ENCODE measurements at places on chromosomes 5 and 9. TPM values are rescaled to one million over a fixed set of nuclear protein-coding genes. Genes with fewer than 3 reads are reported as not detected.

The LHX3 gene
- total RNA-seq = not detected

The CTSV gene
- 9.9 TPM for total RNA-seq

The COL23A1 gene
- 0.44 TPM for total RNA-seq

DNA sequence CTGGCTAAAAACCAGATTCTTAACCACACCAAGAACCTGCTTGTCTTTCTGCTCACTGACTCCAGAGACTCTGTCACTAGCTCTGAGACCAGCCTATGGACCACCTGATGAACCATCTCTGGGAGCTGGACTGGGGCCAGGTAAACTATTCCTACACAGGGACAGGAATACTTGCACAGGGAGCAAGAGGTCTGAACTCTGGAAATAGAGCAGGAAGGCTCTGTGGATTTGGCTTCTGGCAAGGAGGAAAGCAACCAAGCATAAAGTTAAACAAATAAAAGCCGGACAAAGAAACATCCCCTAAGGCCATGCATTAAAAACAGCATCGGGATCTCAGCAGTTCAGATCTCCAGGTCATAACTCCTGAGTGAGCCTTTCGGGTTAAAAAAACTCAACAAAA lies 5.6 kb upstream of the SPARC start:
- no peaks in the 10 kb centered on the region for H3K4me1 ChIP-seq
- H3K27ac ChIP-seq = no peak overlapping the region
- H3K27me3 ChIP-seq = no peaks in the 10 kb centered on the region
- H3K36me3 ChIP-seq = no peaks in the 10 kb centered on the region

DNA sequence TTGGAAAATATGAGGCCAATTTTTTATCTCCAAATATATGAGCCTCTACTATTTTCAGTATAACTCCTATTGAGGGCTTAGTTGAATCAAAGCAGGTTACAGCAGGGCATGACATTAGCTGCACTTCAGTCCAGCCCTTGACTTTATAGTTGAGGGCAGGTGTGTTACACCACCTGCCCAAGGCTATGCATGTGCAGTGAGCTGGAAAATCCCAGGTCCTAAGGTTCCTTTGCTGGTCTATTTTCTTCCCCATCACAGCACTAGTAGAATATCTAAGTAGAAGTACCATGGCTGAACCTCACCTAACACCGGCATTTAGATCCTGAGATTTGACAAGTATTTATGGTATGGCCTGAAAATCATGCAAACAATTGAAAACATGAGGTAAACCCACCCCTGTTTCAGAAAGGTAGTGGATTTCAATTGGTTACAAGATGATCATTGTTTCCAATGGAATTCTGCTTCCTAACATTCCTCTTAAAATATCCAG lies 201.1 kb downstream of the SEMA5A start:
- DNase-seq = no peak
- H3K27me3 ChIP-seq = no peaks in the 10 kb centered on the region
- H3K36me3 ChIP-seq = no peaks in the 10 kb centered on the region

- DNase-seq = no peak
- no peaks in the 10 kb centered on the region for H3K27me3 ChIP-seq
- H3K4me1 ChIP-seq = no peaks in the 10 kb centered on the region
- no peak overlapping the region for H3K4me3 ChIP-seq
- H3K27ac ChIP-seq = no peak overlapping the region
- no peaks in the 10 kb centered on the region for H3K36me3 ChIP-seq
Observed at GRCh38 chr9:31908891-31909480, 475.5 kb upstream of the ACO1 start.

DNA sequence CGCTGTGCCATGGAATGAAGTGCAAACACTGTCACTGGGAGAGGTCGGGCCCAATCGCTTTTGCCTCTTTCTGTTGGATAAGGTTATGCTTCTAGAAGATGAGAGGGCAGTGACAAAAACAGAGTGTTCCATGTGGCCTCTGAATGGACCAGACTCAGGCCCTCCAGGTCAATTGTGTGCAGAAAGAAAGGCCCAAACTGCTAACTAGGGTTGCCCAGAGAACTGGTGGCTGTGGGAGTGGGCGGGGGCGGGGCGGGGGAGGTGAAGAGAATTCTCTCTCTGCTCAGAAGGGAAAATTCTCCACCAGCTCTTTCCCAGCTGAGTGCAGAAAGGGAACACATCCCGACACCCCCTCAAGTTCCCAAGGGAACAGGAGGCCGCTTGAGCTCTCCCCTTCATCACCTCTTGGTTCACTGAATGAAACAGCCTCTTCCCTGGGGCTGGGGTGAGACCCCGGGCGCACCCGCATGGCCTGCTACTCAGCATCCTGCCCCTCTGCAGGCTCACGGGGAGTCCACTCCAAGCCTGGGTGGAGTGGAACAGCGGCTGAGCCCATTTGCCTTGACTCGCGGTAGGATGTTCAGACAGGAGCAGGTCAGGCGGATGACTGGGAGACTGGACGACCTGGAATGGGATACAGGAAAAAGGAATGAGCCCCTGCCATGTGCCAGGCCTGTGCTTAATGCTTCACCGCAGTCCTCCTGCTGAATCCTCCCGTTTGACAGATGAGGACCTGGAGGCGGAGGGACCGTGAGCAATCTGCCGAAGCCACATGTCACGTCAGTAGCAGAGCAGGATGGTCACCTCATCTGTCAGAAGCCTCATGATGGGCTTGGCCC lies 93.8 kb upstream of the FANCC start:
- no peaks in the 10 kb centered on the region for H3K4me1 ChIP-seq
- no peak overlapping the region for H3K27ac ChIP-seq
- H3K4me3 ChIP-seq = no peak overlapping the region
- H3K27me3 ChIP-seq = no peaks in the 10 kb centered on the region

- H3K36me3 ChIP-seq = no peaks in the 10 kb centered on the region
- H3K27ac ChIP-seq = no peak overlapping the region
- H3K4me1 ChIP-seq = no peaks in the 10 kb centered on the region
- no peak for DNase-seq
Observed at GRCh38 chr9:89743573-89744254, 138.9 kb downstream of the GADD45G start.

DNA sequence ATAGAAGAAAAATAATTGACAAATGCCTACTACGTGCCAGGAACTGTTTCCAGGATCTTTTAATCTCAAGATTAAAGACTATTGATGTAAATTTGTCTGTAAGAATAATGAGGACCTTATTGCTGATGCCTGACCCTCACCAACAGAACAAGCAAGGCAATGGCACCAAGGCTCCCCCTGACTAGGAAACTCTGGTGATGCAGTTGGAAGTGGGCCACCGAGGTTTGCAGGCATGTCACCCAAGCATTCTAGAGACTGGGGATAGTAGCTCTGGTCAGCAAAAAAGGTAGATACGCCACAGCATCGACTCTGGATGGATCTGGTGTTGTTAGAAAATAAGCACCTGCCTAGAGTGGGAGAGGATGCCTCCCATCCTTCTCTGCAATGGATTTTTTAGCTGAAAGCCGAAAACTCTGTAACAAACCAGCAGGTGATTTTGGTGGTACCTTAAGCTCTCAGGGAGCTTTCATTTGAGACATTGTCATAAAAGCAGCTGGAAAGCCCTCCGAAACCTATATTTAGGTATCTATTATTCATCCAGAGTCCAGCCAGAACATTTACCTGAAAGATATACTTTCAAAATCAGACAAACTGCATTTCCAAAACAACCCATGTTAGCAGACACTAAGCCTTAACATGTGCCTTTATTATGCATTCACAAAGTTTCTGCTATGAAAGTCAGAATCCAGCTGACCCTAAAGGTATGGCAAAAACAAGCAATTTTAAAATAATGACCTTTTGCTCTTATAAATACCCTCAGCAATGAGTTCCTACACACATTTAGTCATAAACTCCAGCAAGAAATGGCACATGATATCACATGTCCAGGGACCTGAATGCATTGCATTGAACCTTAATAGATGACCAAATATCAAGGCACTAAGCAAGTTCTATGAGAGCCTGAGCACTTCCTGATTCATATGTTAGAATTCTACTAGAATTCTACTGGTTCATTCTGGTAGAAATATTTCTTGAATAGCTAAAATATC lies 308.4 kb downstream of the PDE4D start:
- no peak for DNase-seq
- H3K4me1 ChIP-seq = no peaks in the 10 kb centered on the region
- H3K36me3 ChIP-seq = no peaks in the 10 kb centered on the region
- H3K27me3 ChIP-seq = no peaks in the 10 kb centered on the region

DNA sequence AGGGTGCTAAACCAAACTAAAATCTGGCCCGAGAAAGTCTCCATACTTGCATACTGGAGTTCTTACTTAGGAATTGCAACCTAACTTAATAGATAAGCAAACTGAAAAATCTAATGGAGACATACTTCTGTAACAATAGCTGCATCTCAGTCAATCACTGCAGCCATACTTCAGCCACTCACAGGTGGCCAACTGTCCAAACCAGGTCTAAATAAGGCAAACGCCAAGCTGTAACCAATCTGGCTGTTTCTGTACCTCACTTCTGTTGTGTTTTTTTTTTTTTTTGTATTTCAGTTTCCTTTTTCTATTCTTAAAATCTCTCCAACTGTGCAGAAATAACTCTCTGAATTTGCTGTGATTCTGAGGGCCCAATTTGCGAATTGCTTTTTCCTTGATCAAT lies 4.4 kb upstream of the NDUFB6 start:
- no peaks in the 10 kb centered on the region for H3K36me3 ChIP-seq
- no peak overlapping the region for H3K4me3 ChIP-seq
- no peaks in the 10 kb centered on the region for H3K27me3 ChIP-seq
- H3K27ac ChIP-seq = no peak overlapping the region
- DNase-seq = no peak

- no peak for DNase-seq
- H3K27ac ChIP-seq = no peak overlapping the region
- H3K27me3 ChIP-seq = no peaks in the 10 kb centered on the region
- no peaks in the 10 kb centered on the region for H3K4me1 ChIP-seq
- no peak overlapping the region for H3K4me3 ChIP-seq
Observed at GRCh38 chr9:15115041-15115440, 192.0 kb downstream of the TTC39B start.

The ANKRD31 gene
- 0.19 TPM for total RNA-seq

The OR13C2 gene
- total RNA-seq = not detected

The PPP2R2B gene
- total RNA-seq = 0.70 TPM

- H3K27me3 ChIP-seq = no peaks in the 10 kb centered on the region
- no peak overlapping the region for H3K4me3 ChIP-seq
- no peaks in the 10 kb centered on the region for H3K36me3 ChIP-seq
- no peaks in the 10 kb centered on the region for H3K4me1 ChIP-seq
- H3K27ac ChIP-seq = no peak overlapping the region
- no peak for DNase-seq
Observed at GRCh38 chr5:142339781-142340180, 15.0 kb upstream of the SPRY4 start.

- no peak for DNase-seq
- no peaks in the 10 kb centered on the region for H3K4me1 ChIP-seq
- H3K36me3 ChIP-seq = no peaks in the 10 kb centered on the region
- H3K27ac ChIP-seq = no peak overlapping the region
- no peaks in the 10 kb centered on the region for H3K27me3 ChIP-seq
Observed at GRCh38 chr9:91391412-91391811, 29.7 kb upstream of the AUH start.

The BTNL9 gene
- 2.9 TPM for total RNA-seq

The SLC36A3 gene
- total RNA-seq = not detected

- H3K4me1 ChIP-seq = peaks cover 5% of the 10 kb centered on the region
- H3K36me3 ChIP-seq = peaks cover 41% of the 10 kb centered on the region
- no peaks in the 10 kb centered on the region for H3K27me3 ChIP-seq
- no peak overlapping the region for H3K4me3 ChIP-seq
- H3K27ac ChIP-seq = no peak overlapping the region
- DNase-seq = no peak
Observed at GRCh38 chr9:98846879-98847278, 39.4 kb downstream of the GALNT12 start.

DNA sequence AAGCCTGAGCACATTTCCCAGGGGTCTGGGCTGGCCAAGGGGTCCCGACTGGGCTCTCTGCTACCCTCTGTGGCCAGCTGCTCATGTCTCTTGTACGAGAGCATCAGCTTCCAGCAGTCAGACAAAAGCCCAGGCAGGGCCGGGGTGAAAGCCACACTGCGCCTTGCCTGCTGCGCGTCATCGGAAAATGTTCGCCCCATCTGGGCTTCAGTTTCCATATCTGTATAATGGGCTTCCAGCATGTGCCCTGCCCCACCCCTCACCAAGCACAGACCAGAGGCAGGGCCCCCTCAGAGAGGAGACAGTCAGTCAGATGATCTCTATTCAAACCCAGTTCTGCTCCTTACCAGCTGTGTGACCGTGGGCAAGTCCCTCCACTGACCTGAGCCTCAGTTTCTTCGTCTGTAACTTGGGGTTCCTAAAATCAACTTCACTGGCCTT lies 8.0 kb upstream of the GRHPR start:
- no peaks in the 10 kb centered on the region for H3K27me3 ChIP-seq
- H3K4me3 ChIP-seq = no peak overlapping the region
- DNase-seq = no peak
- H3K36me3 ChIP-seq = no peaks in the 10 kb centered on the region
- H3K4me1 ChIP-seq = peaks cover 15% of the 10 kb centered on the region

The KLHL9 gene
- total RNA-seq = 6.6 TPM

DNA sequence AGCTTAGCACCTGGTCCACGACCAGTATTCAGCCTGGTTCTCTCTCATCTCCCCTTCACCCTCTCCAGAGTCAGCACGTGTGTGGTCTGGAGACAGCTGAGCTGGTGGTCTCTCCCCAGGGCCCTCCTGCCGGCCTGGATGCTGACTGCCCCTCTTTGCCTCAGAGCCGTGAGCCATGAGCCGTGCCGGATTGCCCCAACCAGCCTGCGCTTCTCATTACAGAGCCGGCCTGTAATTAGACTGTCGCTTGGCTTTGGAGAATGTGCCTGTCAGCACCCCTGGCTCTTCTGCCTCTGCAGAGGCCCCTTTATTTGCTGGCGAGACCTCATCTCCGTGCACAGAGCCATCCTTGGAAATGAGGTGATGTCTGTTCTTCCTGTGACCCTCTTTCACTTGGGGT lies 118.7 kb upstream of the BOD1 start:
- peaks cover 9% of the 10 kb centered on the region for H3K27me3 ChIP-seq
- no peak overlapping the region for H3K4me3 ChIP-seq
- no peaks in the 10 kb centered on the region for H3K36me3 ChIP-seq
- no peaks in the 10 kb centered on the region for H3K4me1 ChIP-seq
- DNase-seq = no peak
- H3K27ac ChIP-seq = no peak overlapping the region

The FCHO2 gene
- total RNA-seq = 30.2 TPM

The RABEPK gene
- total RNA-seq = 23.0 TPM

DNA sequence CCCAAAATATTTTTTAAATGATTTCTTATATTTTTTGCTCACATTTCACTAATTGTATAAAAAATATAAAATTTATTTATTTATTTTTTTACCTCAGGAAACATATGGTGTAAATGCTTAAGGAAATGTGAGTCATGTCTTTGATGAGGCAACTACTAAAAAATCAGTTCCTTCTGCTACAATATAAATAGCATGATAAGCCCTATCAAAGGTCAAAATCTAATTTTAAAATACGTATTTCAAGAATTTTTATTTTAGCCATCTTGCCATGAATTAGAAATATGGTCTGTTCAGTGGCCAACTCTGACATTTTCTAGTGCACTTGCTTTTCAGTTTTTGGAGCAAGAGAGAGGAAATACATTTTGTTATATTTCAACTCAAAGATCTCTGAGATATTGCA lies 50.5 kb downstream of the PDE4D start:
- H3K27ac ChIP-seq = no peak overlapping the region
- H3K27me3 ChIP-seq = no peaks in the 10 kb centered on the region
- H3K4me3 ChIP-seq = no peak overlapping the region
- H3K4me1 ChIP-seq = no peaks in the 10 kb centered on the region
- H3K36me3 ChIP-seq = no peaks in the 10 kb centered on the region

- H3K4me1 ChIP-seq = no peaks in the 10 kb centered on the region
- no peaks in the 10 kb centered on the region for H3K27me3 ChIP-seq
- no peaks in the 10 kb centered on the region for H3K36me3 ChIP-seq
- H3K4me3 ChIP-seq = no peak overlapping the region
Observed at GRCh38 chr9:69495296-69495695, 170.3 kb downstream of the ENTREP1 start.

All from esophagus squamous epithelium (tissue), 5 donors.